ENCODE measurements at places on chromosomes 3 and 15.

GRCh38 chr3:189099031-189099471 is 72.7 kb upstream of the TPRG1 start:
- no peak for DNase-seq

GRCh38 chr15:23671481-23671880 is 15.6 kb downstream of the NDN start:
- DNase-seq, result no peak

- DNase-seq, result no peak
These were observed 15.9 kb downstream of the SH3GL3 start for GRCh38 chr15:83462953-83463433.

DNA sequence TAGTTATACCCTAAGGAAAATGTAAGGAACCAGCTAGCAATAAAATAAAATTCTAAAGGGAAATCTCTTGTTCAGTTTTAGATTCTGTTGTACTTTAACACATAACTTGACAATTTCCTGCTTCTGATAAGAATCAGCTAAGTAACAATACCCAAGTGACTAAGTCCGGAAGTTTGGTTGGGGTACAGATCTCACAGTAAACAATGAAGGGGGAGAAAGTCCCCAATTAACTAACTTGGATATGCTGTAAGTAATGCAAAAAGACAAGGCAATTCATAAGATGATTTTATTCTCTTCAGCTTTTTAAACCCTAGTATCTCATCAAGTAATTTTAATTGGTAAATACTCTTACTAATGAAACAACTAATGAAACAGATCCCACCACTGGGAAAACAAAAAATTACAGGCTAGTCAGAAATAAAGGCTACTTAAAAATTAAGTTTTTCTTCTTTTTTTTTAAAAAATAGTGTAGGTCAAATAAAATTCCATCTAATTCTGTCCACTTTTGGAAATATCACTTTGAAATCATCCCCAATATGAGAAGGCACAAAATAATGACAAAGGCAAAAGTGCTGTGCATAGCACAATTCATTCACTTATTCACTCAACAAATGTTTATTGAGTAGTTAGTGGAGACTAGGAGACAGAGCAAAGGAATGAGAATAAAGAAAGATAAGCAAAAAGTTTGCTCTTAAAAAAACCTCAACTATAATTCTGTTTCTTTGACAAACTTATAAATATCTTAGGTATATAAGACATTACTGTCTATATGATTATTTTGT is 37.8 kb upstream of the IL20RB start:
- no peak for DNase-seq

- DNase-seq, result no peak
These were observed 197.4 kb upstream of the RORA start for GRCh38 chr15:61426466-61426865.

GRCh38 chr3:180059356-180059755 is 22.6 kb upstream of the PEX5L start:
- DNase-seq, result no peak

DNA sequence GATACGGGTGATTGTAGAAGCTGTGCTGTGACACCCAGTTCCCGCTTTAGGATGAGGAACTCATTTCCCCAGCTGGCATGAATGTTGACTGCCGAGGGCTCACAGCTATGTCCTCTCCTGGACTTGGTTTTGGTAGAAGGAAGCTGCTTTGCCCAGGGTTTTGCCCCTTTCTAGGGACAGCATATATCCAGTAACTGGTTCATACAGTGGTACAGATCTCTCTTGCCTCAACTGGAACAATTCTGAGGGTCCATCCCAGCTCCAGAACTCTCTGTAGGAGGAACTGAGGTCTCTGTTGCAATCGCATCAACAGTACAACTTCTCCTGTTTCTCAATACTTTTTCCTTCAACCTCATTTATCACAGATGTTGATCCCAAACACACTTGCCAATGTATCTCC is 54.5 kb upstream of the FNDC3B start:
- no peak for DNase-seq

GRCh38 chr3:66789580-66790237 is 208.4 kb upstream of the KBTBD8 start:
- DNase-seq, result no peak

DNA sequence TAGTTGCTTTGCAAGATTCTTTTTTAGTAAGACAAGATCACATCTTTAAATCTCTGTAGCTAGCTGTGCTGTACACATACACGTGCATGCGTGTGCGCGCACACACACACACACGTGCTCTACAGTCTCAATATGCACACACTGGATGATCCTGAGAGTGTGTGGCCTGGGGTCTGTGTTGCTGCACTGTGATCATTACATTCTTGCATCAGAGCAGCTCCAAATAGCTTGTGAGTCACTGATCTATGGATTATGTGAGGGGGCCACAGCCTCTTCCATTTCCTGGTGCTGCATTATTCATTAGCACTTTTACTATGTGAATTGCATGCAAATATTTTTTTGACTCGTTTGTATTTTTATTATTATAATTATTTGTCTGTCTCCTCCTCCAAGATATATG is 34.6 kb downstream of the MCTP2 start:
- no peak for DNase-seq
